ENCODE measurements at places on chromosomes 2 and 18.

DNA sequence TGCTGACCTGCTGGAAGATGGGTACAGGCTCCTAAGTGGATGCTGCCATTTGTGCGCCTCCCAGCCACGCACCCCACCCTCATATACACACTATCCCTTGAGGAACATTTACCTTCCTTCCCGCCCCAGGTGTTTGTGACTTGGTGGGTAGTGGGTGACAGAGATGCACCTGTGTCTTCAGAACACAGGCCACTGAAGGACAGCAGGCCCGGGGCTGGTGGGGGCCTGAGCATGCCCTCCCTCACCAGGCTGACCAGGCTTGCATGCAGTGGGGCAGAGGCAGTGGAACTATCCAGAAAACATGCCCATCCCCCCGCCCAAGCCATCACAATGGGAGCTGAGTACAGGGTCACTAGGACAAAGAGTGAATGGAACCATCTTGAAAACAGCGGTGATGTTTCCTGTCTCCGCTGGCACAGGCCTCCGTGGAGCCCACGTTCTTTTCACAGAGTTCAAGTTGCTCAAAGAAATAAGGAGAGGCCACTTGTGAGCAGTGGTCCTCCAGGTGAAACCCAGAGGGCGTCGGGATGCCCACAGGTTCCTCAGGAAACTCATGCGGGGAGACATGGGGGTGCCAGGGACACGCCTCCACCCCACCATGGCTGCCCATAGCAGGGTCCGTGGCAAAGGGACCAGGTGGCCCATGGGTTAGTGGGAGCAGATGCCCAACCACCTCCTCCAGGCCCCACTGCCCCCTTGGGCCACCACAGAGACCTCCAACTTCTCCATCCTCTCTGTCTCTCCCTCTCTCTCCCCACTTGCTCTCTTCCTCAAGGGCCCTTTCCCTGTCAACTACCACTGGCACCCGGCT, 90.9 kb downstream of the MALT1 start:
- DNase-seq, result no peak

DNA sequence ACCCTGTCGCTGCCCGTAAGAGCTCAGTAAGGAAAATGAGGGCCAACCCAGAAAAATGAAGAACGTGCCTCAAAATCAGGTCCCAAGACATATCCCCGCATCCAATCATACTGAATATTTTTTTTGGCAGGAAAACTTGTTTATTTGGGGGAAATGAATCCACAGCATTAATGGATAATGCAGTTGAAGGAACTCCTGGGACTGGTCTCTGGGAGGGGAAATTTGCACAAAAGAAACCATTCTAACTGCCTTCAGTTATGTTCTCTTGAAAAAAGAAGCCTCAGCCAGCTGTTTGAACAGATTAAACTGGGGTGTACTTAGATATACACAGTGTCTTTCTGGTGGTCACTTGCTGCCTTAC, 61.3 kb downstream of the SPRED2 start:
- no peak for DNase-seq

DNA sequence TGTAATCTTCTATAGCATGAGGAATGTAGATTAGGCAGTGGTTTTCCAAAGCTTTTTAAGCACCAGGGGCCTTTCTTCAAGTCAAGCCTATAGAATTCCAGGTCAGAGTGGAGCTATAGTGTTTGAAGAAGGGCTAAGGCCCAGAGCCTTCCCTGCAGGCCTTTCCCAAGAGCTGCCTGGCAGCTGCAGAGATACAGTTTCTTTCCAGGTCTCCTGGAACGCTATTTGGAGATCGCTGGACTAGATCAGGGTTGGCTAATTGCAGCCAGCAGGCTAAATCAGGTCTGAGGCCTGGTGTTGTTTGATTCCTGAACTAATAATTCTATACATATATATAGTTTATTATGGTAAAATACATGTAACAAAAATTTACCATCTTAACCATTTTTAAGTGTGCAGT, 319.0 kb upstream of the SPRED2 start:
- DNase-seq, result no peak

DNA sequence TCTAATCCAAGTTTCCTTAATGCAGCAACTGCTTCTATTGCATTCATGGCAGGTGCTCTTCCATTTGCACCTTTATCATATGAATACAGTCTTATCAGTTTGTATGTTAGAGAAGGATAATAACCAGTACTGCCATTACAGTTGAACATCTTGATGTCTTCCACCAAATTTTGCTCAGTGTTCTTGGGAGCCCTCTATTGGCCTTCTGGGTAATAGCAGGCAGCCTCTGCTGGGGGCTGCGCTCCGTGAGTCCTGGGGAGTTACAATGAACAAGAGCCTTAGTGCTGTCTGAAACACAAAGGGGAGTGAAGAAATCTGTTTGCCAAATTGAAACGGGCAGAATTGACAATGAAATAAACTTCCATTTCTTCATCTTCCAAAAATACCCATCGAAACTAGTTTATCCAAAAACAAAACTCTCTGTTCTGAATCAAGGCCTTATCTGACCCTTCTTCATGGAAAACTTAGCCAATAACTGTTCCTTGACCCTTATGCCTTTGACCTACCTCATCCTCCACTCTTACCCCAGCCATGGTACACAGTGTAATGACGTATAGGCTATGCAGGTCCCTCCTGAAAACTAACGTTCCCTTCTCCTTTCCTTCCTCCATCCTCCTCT, 79.9 kb downstream of the ALK start:
- peak; percentile 4 for DNase-seq

GRCh38 chr2:19120941-19121750, 237.3 kb downstream of the OSR1 start:
- DNase-seq, result no peak

DNA sequence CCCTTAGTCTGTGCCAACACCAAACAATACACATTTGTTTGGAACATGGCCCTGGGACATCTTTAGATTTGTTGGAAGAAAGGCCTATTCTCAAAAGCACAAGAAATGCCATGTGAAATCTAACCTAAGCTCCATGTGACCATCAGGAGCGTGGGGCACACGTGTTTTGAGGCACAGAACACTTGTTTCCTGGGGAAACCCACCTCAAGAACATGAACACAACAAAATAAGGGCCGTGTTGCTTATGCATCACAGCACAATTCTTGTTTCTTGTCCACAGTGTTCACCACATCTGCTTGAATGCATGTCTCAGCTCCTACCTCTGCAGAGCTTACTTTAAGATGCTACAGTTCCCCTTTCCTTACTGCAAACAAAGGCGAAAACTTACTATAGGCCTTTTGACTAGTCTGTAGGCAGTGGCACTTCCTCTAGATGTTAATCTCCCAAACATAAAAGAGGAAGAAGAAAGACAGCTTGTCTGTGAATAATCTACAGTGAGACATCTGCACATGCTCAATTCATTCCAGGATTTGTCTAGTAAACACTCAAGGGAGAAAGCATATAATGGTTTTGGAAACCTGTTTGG, 165.0 kb downstream of the ANKRD44 start:
- DNase-seq, result no peak

- DNase-seq, result no peak
Measured at GRCh38 chr2:106107509-106108131, 86.5 kb downstream of the UXS1 start.

DNA sequence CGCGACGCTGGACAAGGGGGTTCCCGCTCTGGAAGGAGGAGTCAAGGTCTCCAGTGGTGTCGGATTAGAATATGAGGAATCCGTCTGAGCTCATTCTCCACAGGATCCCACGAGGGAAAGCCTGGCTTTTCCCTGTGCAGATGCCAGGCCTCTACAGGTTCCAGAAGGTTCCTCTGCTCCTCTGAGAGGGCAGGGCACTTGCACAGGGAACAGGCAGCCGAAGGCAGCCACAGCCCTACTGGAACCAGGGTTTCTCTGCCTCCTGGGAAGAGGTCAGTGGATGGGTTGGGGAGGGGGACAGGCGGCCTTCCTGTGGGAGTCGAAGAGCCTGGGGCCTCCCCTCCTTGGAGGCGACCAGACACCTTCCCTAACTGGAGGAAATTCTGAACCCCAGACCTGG, 1.7 kb upstream of the AQP12A start:
- DNase-seq, result no peak

GRCh38 chr2:223222397-223222796, 170.4 kb downstream of the KCNE4 start:
- DNase-seq, result no peak

GRCh38 chr2:203330434-203330833, 2.2 kb downstream of the ABI2 start:
- DNase-seq, result no peak

- no peak for DNase-seq
Measured at GRCh38 chr2:208175840-208176153, 12.4 kb upstream of the CRYGA start.

DNA sequence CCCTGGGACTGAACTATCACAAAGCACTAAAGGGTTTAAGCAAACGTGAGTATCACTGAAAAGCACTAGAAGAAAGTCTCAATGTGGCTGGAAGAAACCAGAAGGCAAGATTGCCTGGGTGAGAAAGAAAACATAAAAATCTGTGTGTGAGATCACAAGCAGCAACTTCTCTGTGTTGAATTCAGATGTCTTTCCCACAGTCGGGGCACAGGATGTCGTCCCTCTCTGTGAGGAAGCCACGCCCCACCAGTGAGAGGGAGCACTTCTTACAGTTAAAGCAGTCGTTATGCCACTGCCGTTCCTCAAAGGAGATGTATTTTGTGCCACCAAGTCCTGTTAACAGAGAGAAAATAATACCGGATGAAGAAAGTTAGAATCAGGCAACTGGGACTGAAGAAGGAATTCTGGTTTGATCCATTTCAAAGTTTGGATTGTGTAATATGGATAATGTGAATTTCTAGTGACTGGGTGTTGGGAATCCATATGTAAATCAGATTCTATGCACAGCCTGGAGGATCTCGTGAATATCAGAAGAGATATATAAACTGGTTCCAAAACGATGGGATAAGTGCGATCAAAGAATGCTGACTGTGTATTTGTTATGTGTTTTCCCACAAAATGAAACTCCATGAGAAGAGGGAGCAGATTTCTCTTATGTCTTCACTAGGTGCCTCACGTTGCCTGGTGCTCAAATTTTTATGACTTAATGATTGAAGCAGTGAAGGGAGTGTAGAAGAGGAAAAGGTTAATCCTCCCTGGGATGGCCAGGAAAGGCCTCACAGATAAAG, 24.0 kb downstream of the C2orf49 start:
- no peak for DNase-seq

- no peak for DNase-seq
Measured at GRCh38 chr2:129876541-129876940, 102.9 kb upstream of the RAB6C start.

DNA sequence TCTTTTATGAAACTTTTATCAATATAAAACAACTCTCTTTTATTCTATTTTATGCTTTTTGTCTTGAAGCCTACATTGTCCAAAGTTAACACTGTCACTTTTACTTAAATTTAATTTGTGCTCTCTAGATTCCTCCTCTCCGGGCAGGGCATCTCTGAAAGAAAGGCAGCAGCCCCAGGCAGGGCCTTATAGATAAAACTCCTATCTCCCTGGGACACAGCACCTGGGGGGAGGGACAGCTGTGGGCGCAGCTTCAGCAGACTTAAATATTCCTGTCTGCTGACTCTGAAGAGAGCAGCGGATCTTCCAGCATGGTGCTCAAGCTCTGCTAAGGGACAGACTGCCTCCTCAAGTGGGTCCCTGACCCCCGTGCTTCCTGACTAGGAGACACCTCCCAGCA, 447.7 kb upstream of the FANCL start:
- no peak for DNase-seq

- no peak for DNase-seq
Measured at GRCh38 chr2:187799601-187800000, 245.4 kb upstream of the TFPI start.

GRCh38 chr2:232231554-232231953, 147.0 kb upstream of the ALPP start:
- no peak for DNase-seq

DNA sequence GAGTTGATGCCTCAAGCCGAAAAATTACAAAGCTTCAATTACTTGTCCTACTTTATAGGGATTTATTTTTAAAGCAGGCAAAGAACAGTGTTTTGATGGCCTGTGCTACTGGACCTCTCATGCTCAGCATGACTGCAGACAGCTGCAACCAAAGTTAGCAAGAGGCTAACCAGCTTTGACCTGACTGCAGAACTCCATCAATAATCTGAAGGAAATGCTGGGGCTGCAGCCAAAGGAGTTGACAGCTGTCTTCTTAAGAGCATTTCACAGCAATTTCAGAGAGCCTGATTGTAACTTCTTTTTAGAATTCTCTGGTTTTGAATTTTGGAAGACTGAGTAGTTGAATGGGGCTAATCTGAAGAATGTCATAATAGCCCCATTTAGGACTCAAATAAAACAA, 46.5 kb upstream of the SESTD1 start:
- DNase-seq, result no peak

DNA sequence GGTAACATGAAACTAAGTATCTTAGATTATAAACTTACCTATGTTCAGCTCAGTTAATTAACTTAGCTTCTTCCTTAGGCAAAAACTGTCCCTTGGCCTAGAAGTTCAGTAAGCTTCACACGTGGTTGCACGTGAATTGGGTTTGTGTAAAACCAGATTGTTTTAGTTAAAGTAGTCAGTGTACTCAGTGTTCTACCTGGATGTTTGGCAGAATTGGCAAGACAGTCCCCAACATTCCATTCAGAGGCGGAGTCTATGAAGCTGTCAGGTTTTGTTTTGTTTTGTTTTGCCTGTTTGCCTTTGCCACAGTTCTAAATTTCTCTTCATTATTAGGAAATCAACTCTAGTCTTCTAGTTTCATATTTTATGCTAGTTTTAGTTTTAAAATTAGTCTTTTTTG, 105.3 kb upstream of the ZEB2 start:
- DNase-seq, result no peak

- DNase-seq, result no peak
Measured at GRCh38 chr2:216064014-216064630, 17.5 kb downstream of the PECR start.

DNA sequence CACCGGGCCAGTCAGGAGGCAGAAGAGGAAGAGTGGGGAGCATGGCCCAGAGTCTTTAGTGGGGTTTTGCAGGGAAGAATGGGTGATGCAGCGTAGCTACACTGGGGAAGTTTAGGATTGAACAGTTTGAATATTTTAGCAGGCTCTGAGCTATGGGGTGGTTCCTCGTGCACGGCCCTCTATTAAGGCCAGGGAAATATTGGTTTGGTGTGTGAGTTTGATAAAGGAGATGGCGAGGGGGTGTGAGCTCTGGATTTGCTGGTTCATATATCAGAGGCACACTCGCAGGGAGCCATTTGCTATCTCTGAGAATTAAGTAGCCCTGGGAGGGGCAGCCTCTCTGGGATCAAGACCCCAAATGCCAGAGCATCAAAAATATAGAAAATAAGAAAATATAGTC, 50.1 kb downstream of the BOLA3 start:
- DNase-seq, result no peak

GRCh38 chr2:128581849-128582244, 263.2 kb upstream of the HS6ST1 start:
- no peak for DNase-seq

- DNase-seq, result no peak
Measured at GRCh38 chr2:195779491-195779890, 122.5 kb downstream of the SLC39A10 start.

DNA sequence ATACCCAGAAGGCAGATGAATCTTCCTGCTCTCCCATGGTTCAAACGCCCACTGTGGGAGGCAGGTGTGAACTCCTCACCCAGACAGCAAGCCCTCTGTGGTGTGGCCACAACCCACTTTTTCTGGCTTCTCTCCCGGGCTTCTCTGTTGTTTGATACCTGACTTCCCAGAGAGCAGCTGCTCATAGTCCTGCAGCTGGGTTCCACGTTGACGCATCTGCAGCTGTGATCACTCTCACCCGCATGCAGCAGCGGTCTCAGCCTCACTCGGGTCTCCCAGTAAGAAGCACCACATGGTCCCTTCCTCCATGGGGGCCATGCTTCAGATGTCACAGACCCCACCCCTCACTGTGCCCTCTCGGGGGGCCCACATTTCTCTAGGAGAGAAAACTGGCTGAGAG, 3.5 kb downstream of the ASPRV1 start:
- peak; percentile 22 for DNase-seq

GRCh38 chr2:47504174-47504810, 101.3 kb downstream of the MSH2 start:
- no peak for DNase-seq

Measured in NCI-H2171 (cell line).